H7 (cell line): ENCODE measurements at places on chromosomes 5 and 9.

GRCh38 chr5:20305463-20305862 lies 317.5 kb upstream of the CDH18 start:
- DNase-seq: peak; percentile 4

DNA sequence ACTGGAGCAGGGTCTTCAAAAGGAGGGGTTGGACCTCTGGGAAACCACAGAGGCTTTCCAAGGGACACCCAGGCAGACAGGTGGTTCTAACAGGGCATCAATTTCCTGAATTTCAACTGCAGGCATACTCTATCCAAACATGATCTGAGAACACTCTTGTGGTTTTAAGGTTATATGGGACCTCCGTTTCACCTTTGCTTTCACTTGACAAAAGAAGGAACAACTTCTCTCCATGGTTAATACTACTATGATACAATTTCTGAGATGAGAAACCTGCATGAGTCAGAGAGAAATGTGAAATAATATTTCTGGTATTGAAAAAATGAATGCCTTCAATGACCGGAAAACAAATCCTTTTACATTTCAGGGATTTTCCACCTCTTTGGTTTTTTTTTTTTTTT lies 28.0 kb upstream of the ERAP1 start:
- no peak for DNase-seq

- no peak for DNase-seq
Observed at GRCh38 chr9:85202596-85202995, 533.1 kb downstream of the NTRK2 start.

DNA sequence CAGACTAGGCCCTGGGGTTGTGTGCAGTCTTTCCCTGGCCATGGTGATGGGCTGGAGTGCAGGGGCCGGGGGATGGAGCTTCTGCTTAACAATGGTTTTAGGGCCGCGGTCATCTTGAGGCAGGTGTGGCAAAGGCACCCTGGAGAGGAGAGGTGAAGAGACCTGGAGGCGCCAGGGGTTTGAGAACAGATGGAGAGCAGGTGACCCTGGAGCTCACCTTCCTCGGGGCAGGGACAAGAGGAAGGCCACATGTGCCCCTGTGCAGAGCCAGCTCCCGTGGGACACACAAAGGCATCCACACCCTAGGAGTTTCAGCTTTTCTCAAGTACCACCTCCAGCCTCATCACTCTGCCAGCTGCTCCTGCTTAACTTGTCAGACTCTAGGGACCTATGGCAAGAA lies 46.4 kb upstream of the SH3GL2 start:
- no peak for DNase-seq

GRCh38 chr5:159243385-159243784 lies 19.7 kb upstream of the UBLCP1 start:
- no peak for DNase-seq

DNA sequence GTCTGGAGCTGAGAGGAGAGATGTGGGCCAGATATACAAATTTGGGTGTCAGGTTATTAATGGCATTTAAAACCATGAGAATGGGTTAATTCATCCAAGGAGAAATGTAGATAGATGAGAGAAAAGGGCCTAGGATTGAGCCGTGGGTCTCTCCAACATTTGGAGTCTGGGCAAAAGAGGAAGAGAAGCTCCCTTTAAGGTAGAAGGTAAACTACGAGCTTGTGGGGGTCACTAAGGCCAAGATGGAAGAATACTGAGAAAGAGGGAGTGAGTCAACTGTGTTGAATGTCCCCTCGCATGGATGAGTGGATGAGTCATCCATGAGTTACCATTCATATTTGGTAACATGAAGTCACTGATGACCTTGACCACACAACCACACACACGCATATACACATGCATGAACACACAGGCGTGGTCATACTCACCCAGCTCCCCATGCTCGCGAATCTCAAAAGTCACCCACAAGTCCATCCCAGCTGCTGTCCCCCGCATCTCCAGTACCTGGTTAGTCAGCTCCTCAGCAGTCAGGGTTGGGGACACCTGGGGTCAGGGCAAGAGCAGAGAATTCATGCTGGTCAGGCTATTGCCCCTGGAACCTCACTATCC lies 6.8 kb upstream of the FCHSD1 start:
- DNase-seq: no peak
